ENCODE measurements at places on chromosomes 3 and 15.
A peak's percentile ranks its signal among the peaks of the same experiment; 100 is the strongest.

- peaks cover 10% of the 10 kb centered on the region for H3K4me1 ChIP-seq
- no peaks in the 10 kb centered on the region for H3K27me3 ChIP-seq
- no peak overlapping the region for H3K27ac ChIP-seq
- H3K4me3 ChIP-seq, result no peak overlapping the region
- peaks cover 2% of the 10 kb centered on the region for H3K36me3 ChIP-seq
- DNase-seq, result no peak
These were observed 164.5 kb downstream of the TBC1D5 start for GRCh38 chr3:17577796-17578520.

GRCh38 chr3:10376353-10376752, 55.4 kb upstream of the SEC13 start:
- H3K4me3 ChIP-seq, result no peak overlapping the region
- H3K4me1 ChIP-seq, result no peaks in the 10 kb centered on the region
- no peak overlapping the region for H3K27ac ChIP-seq
- no peak for DNase-seq

DNA sequence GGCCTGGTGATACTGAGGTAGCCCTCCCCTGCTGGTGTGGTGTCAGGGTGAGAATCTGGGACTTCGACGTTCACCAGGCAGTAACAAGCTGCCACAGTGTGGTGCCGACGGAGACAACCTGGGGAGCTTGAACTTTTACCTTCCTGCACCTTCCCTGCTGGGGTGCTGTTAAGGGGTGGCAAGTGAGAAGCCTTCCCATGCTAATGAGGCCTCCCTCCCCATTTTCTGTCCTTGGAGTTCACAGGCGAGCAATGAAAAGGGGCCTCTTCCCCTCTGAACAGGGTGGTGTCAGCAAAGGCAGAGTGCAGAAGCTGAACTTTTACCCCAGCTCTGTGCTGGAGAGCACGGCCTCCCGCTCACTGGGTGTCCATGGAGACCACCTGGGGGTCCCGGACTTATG, 13.5 kb downstream of the MAGEL2 start:
- no peak overlapping the region for H3K4me3 ChIP-seq
- no peaks in the 10 kb centered on the region for H3K4me1 ChIP-seq
- no peak for DNase-seq
- no peaks in the 10 kb centered on the region for H3K27me3 ChIP-seq
- no peaks in the 10 kb centered on the region for H3K36me3 ChIP-seq
- H3K27ac ChIP-seq, result no peak overlapping the region

- H3K27ac ChIP-seq, result no peak overlapping the region
- no peak overlapping the region for H3K4me3 ChIP-seq
- peaks cover 10% of the 10 kb centered on the region for H3K27me3 ChIP-seq
- peaks cover 9% of the 10 kb centered on the region for H3K36me3 ChIP-seq
- DNase-seq, result no peak
These were observed 4.2 kb upstream of the RPL29 start for GRCh38 chr3:51999846-52000245.

DNA sequence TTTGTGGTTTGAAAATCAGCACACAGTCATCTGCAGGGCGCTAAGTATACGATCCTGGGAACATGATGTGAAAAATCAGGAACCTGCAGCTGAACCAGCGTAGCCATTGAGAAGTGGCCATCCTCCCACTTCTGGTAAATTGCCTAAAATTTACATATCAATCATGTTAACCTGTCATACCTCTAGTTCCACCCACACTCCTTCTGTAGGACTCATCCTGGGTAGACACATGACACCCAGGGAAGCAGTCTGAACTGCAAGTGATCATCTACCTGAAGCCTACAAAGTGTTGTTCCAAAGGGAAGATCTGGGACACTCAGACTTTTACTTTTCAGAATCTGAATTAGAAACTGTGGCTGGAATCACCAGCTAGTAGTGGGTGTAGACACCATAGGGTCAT, 5.5 kb upstream of the PSMD6 start:
- H3K27me3 ChIP-seq, result peaks cover 26% of the 10 kb centered on the region
- H3K36me3 ChIP-seq, result no peaks in the 10 kb centered on the region
- no peak overlapping the region for H3K4me3 ChIP-seq
- H3K4me1 ChIP-seq, result peaks cover 10% of the 10 kb centered on the region

DNA sequence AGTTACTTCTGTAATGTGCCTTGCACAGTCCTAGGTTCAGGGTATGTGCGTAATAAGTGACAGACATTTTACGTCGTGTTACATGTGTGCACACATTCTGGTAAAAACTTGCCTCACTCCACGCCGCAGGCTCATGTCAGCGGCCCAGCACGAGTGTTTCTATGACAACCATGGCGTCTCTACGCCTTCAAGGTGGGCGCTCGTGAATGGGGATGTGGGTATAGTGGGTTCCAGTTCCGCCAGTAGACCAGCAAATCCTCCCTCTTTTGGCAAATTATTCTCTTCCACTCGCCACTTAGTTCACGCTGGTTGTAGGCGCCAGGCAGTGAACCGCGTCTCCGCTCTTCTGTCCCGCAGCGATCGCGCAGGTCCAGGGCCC, 40.3 kb downstream of the CHST14 start:
- no peak overlapping the region for H3K27ac ChIP-seq
- H3K27me3 ChIP-seq, result peaks cover 68% of the 10 kb centered on the region
- peak overlapping the region; percentile 65 for H3K4me3 ChIP-seq
- no peaks in the 10 kb centered on the region for H3K36me3 ChIP-seq

DNA sequence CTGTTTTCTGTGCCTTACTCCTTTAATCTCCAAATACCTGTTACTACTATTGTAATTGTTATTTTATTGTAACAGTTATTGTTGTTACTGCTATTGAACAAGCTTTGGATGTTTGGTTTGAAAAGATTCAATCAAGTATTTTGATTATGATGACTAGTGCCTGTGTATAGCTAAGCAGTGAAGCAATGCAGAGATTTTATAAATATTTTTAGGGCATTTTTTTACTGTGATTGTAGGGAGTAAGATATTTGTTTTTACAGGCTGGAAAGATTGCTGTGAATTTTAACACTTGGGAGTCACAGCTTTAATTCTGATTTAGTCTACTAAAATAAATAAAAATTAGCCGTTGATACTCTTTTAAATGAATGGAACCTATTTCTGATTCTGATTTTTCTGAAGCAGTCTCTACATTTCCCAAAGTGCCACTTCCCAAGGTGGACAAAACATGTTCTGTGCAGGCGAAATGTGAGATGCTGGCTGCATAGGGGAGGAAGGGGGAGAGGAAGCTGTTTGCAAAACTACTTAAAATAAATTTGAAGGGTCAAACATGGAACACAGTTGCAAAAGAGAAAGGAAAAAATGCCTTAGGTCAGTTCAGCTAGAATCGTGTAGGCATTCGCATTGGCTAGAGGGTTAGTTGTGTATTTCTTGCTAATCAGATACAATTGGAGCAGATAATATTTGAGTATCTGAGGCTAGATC, 25.7 kb downstream of the EEFSEC start:
- no peaks in the 10 kb centered on the region for H3K27me3 ChIP-seq
- H3K36me3 ChIP-seq, result no peaks in the 10 kb centered on the region
- no peak overlapping the region for H3K4me3 ChIP-seq

DNA sequence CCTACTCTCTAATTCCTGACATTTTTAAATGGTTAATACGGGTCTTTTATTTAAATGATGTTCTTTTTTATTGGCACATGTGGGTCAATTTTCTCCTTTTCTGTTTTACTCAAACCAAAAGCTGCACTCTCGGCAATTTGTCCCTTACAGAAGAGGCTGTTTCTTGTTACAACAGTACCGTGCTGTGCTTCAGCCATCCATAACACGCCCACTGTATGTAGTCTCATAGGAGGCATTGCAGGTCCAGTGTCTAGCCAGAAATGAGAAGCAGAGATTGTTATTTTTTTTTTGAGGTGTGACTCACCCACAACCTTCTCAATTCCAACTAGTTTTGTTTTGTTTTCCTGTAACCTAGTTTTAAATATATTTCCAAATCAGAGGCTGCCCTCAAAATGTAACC, 164.6 kb downstream of the GMNC start:
- no peak for DNase-seq
- H3K27me3 ChIP-seq, result peaks cover 17% of the 10 kb centered on the region

DNA sequence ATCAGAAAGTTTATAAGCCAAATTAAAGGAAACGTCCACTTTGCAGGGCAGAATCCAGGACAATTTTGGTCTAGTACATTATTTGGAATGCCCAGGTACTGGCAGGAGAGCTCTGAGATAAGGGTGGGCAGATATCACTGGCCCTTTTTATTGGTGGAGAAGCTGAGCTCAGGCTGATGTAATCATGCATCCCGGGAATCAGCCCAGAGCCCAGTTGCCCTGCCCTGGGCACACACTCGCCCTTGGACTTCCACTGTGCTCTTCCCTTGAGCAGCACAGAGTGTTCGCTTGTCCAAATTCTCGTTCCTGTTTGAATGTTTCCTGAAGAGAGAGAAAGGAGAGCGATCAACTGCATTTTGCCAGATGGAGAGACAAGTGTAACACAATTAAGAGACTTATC, 3.7 kb downstream of the AQP9 start:
- peaks cover 18% of the 10 kb centered on the region for H3K27me3 ChIP-seq
- no peak overlapping the region for H3K4me3 ChIP-seq
- H3K36me3 ChIP-seq, result no peaks in the 10 kb centered on the region
- no peaks in the 10 kb centered on the region for H3K4me1 ChIP-seq

- H3K4me3 ChIP-seq, result peak overlapping the region; percentile 92
- peak; percentile 71 for DNase-seq
- peak overlapping the region; percentile 89 for H3K27ac ChIP-seq
These were observed 759 bp upstream of the TTBK2 start for GRCh38 chr15:42921342-42921731.

DNA sequence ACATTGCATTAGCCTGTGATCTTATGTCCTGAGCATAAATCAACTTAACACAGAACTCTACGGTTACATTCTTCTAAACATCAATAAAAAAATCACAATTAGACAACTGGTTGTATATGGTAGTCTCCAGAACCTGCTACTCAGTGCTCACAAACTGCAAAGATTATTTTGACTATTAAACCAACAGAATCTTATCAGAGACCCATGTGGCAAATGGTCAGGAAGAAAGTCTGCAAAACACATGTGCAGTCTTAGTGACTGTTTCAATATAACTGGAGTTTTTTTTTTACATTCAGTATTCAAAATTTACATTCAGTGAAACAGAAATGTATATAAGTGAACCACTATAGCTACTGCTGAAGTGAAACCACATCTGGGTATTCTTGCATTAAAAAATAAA, 27.3 kb upstream of the PYGO1 start:
- no peak overlapping the region for H3K4me3 ChIP-seq
- peaks cover 28% of the 10 kb centered on the region for H3K27me3 ChIP-seq
- no peaks in the 10 kb centered on the region for H3K4me1 ChIP-seq
- no peak overlapping the region for H3K27ac ChIP-seq

- H3K4me3 ChIP-seq, result no peak overlapping the region
- no peak for DNase-seq
- H3K4me1 ChIP-seq, result peaks cover 16% of the 10 kb centered on the region
- H3K27me3 ChIP-seq, result peaks cover 3% of the 10 kb centered on the region
- no peaks in the 10 kb centered on the region for H3K36me3 ChIP-seq
- H3K27ac ChIP-seq, result no peak overlapping the region
These were observed 149.9 kb downstream of the LRRK1 start for GRCh38 chr15:101068961-101069653.

DNA sequence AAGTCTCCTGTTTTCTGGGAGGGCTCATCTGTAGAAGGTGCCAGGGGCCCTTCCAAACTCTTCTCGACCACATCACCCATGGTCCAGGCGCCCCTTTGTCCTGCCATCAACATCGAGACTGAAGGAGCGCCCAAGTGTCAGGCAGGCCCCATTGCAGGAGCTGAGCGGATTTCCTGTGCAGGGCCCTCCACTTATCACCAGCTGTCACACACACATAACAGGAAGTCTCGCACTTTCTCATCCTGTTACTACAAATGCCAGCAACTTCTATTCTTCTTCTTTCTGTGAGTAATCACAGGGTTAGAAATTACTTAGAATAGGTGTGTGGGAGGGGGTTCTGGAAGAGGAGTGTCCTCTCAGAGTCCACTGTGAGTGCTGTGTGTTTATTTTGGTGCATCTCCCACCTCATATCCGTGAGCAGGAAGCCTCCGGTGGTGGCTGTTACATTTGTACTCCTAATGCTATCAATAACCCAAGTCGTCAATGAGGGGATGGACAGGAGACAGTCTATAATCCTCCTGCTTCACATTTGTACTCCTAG, at the start of gene KLHL6:
TSS of gene KLHL6 (minus strand) at position 166 of the 541 bp plus-strand sequence. CDS start at position 113, 53 bp downstream.
- peak within 1 kb of the TSS; percentile 94 for H3K27ac ChIP-seq
- H3K4me3 ChIP-seq, result peak within 1 kb of the TSS; percentile 91
- peaks cover 44% of the 10 kb centered on the region for H3K4me1 ChIP-seq
- H3K36me3 ChIP-seq, result peaks cover 25% of the 10 kb centered on the region
- no peaks in the 10 kb centered on the region for H3K27me3 ChIP-seq
